ENCODE measurements at places on chromosomes 16 and 17.

GRCh38 chr17:53628011-53628410 lies 194.7 kb upstream of the KIF2B start:
- H3K4me3 ChIP-seq = no peak overlapping the region
- no peak for DNase-seq
- H3K27ac ChIP-seq = no peak overlapping the region

- no peak overlapping the region for H3K4me3 ChIP-seq
- H3K27me3 ChIP-seq = peaks cover 81% of the 10 kb centered on the region
- peaks cover 7% of the 10 kb centered on the region for H3K4me1 ChIP-seq
- H3K36me3 ChIP-seq = no peaks in the 10 kb centered on the region
- DNase-seq = peak; percentile 38
These were observed 543 bp downstream of the ARHGAP23 start for GRCh38 chr17:38428643-38429371.

- H3K4me1 ChIP-seq = peaks cover 7% of the 10 kb centered on the region
- H3K27ac ChIP-seq = no peak overlapping the region
- no peak overlapping the region for H3K4me3 ChIP-seq
These were observed 12.7 kb downstream of the MRM3 start for GRCh38 chr17:794876-795275.

GRCh38 chr17:50123649-50124349 lies 6.2 kb downstream of the SAMD14 start:
- no peak overlapping the region for H3K27ac ChIP-seq
- DNase-seq = no peak
- peaks cover 2% of the 10 kb centered on the region for H3K36me3 ChIP-seq
- H3K4me1 ChIP-seq = peaks cover 12% of the 10 kb centered on the region
- H3K4me3 ChIP-seq = no peak overlapping the region

Measured in activated naive CD4-positive, alpha-beta T cell treated with anti-CD3 and anti-CD28 coated beads, Interleukin-2, amount 10 ng/mL, durations not matched to agents 7 days and 5 days (primary cell).